H1 (cell line): ENCODE measurements at places on chromosomes 3 and 15. TPM values are rescaled to one million over a fixed set of nuclear protein-coding genes. Genes with fewer than 3 reads are reported as not detected.

SMCO1 gene
- total RNA-seq, result not detected in 2 replicates

MED12L gene
- total RNA-seq, result 24.0 and 26.2 TPM in 2 replicates

PLSCR5 gene
- total RNA-seq, result not detected in 2 replicates

AGTR1 gene
- total RNA-seq, result not detected in 2 replicates

DNA sequence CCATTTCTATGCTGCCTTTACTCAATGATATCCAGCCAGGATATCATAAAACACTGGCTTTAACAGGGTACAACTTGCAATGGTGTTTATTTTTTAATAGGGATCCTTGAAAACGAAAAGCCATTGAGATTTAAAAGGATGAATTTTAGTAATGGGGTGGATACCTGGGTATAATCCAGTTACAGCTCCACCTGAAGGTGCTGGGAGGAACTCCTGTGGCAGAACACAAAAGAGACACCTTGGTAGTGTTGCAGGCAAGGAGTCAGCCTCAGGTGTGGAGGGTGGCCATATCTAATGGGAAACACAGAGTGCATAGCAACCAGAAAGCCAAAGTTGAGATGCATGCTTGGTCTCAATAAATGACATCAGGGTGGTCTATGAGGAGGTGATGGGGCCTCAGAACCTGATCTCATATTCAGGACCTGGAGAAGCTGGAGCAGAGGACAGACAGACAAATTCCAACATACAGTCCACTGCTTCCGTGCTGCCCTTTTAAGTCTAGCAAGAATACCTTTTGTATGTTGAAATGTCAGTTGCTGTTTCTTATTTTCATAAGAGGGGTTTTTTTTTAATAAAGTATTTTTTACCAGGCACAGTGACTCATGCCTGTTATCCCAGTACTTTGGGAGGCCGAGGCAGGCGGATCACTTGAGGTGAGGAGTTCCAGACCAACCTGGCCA is 12.0 kb upstream of the PAQR9 start:
- no peak for DNase-seq

- no peak for DNase-seq
Observed at GRCh38 chr3:140573011-140573410, 104.9 kb upstream of the TRIM42 start.

DNA sequence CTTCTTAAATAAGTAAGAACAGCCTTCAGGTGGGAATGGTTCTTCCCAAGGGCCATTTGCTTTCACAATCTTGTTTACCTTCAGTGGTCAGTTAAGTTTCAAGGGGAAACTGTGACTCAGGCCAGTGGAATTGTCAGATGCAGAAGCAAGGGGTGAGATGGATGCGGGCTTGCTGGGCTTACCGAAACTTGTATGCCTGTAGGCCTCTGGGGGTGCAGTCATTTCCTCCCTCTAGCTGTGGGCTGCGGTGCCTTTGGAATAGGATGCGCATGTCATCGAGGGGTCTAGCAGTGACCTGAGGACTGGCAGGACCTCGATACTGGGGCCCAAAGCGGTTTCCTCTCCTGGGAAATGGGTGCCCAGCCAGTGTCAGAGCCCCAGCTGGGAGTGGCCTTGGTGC is 121.6 kb downstream of the EEFSEC start:
- DNase-seq, result peak; percentile 41

- no peak for DNase-seq
Observed at GRCh38 chr3:25412269-25412668, 15.8 kb upstream of the RARB start.

DNA sequence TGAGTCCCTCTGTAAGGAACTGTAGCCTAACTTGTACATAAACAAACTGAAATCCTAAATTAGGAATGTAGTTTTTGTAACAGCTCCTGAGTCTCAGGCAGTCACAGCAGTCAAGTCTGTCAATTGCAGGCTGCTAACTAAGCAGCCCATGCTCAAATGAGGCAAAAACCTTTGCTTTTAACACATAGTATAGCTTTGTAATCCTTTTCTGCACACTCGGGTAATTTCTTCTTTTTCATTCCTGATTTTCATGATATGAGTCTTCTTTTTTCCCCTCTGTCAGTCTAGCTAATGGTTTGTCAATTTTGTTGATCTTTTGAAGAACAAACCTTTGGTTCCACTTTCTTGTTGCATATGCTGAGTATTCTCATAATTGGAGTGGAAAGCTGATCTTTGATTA is 84.9 kb upstream of the LRRFIP2 start:
- DNase-seq, result no peak

DNA sequence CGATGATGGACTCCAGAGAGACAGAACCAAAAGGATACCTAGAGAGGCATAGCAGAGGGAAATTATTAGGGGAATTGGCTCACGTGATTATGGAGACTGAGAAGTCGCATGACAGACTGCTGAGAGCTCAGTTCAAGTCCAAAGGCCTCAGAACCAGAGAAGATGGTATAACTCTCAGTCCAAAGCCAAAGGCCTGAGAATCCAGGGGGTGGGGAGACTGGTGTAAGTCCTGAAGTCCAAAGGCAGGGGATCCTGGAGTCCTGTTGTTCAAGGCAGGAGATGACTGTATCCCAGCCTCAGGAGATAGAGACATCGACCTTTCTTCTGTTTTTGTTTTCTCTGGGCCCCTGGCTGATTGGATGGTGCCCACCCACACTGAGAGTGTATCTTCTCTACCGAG is 1.2 kb upstream of the KLHL6 start:
- DNase-seq, result no peak

- no peak for DNase-seq
Observed at GRCh38 chr3:187367561-187368103, 553 bp upstream of the RTP4 start.
